SW480 (cell line): ENCODE measurements at places on chromosomes 11 and 22.

- no peak for DNase-seq
Measured at GRCh38 chr11:9004183-9004926, 554 bp upstream of the NRIP3 start.

DNA sequence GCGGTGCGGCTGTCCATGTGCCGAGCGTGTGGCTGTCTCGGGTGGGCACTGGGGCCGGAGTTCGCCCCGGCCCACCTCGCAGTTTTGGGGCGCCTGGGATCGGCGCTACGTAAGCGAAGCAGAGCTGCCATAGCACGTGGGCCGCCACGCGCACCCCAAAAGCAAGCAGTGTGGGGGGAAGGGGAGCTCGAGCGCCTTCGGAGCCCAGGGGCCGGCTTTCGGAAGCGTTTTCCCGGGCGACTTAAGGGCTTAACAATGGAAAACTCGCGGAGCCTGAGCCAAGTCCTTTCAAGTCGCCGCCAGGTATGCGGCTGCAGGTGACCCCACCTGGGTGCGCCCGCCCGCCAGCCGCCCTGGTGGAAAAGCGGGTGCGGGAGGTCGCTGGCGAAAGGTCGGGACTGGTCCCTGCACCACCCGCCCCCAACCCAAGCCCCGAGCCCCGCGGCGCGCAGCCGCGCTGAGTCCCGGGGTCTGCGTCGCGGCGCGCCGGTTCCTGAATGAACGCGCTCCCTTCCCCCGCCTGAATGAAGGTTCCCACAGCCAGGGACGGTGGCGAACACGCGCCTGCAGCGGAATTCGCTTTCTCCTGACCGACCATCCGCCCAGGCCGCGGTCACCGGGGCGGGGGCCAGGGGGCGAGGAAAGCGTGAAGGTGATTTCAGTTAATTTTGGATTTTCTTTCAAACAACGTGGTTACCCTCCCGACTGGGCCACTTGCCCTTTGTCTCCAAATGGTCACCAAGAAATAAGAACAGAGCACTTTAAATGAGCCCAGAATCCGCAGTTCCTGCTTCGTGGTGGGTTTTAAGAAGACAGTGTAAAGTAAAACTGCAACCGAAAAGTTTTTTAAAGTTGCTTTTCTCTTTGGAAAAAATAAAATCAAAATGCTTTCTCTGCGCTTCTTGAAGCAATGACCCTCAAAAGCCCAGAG lies 2.8 kb upstream of the CCND1 start:
- DNase-seq: peak; percentile 96

- DNase-seq: no peak
Measured at GRCh38 chr22:29081517-29082236, 8.8 kb downstream of the KREMEN1 start.

DNA sequence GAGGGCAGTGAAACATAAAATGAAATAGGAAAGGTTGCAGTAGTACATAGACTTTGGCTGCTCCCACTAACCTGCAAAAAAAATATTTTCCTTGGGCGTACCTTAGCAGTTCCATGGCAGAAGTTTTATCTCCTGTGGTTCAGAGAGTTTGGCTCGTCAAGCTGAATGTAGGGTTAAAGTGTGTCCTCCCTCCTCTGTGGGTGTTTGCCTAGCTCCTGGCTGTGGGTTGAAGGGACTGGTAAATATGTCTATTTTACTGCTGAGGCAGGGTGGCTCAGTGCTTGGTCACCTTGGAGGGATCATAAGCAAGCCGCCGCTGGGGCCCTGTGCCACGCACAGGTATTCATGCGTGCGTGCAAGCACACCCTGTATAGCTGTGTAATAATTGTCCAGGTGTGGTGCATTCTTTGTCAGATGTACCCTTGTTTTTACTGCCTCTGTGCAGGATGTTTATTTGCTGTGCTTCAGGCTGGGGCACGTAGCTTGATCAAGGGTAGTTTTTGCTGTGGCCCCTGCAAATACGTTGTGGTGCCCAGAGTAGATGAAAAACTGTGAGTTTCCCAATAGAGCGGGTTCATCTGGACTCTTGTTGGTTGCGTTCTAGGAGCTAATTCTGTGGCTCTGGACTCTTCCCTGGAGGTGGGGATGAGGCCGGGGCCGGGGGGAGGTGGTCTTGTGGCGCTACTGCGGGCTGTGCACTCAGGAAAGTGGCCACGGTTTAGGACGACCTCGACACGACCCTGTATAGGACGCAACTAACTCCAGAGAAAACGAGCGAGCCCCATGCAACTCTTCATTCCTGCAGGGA lies 732 bp upstream of the SORL1 start:
- peak; percentile 88 for DNase-seq

DNA sequence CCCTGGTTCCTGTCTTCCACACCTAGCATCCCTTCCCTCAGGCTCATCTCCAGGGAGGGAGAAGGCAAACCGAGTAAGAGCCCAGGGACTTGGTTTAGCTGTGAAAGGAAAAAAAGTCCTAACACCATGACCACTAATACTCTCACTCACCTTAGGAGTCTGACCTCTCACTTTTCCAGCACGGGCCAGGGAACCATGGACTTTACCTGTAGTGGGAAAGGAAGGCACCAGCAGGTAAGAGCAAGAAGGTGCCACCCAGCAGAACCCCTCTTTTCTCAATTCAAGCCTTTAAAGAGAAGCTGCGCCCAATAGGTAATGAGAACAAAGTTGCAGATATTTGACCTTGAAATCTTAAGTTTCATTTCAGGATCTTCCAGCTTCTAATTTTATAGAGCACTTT lies 1.1 kb downstream of the FAU start:
- DNase-seq: no peak

- DNase-seq: peak; percentile 65
Measured at GRCh38 chr22:30245985-30246813, at the start of gene LIF. Gene LIF, minus strand, starts transcription at chr22:30246759. Its CDS starts 64 bp downstream, at chr22:30246695.

DNA sequence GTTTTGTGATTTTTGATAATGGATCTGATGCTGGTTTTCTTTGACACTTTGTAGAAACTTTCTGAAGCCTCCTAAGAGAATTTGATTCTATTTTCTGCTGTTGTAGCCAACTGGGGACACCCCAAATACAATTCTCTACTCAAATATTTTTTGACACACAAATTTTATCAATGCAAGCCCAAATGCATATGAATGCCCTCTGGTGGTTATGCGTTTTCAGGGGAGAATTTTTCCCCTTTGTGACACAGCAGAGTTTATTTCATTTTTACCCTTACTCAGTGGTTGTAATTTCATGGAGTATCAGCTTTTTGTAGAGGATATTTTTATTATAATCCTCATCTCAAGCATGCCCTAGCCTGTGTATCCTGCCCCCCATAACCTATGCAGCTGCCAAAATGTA lies 44.7 kb upstream of the MTMR2 start:
- DNase-seq: no peak

DNA sequence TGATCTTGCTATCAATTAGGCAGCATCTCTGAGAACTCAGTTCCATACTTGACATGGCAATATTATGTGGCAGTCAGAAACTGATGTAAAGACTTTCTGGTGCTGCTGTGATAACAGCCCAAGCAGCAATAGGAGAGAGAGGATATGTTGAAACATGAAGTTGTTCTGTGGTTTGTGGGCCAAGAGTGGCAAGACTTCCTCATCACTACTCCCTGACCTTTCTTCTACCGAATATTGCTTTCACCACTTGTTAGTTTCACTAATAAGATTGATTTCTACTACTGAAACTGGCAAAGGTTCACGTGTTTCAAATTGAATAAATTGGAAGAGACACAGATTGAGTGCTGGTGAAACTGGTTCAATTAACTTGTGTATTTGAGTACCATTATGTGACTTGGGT lies 852.6 kb upstream of the RAG2 start:
- no peak for DNase-seq

DNA sequence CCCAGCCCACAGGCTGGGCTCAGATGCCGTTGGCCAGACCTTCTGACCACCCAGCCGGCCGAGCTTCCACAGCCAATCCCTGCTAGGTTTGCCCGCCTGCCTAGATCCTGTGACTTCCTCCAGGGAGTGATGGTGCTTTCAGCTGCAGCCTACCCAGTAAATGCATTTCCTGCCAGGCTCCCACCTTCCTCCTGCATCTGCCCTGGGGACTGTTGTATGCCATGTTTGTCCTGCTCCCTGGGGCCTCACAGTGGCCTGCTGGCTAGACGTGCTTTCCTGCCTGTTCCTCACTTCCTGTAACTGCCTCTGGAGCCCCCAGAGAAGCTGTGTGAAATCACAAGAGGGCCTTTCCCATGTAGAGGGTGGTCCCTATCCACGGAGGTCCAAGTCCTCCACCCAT lies 86.2 kb downstream of the GALNT18 start:
- DNase-seq: no peak

- DNase-seq: no peak
Measured at GRCh38 chr22:23227380-23227779, 47.1 kb downstream of the BCR start.

- DNase-seq: no peak
Measured at GRCh38 chr11:79449040-79449439, 8.2 kb upstream of the TENM4 start.

- no peak for DNase-seq
Measured at GRCh38 chr22:23073526-23074229, 3.4 kb downstream of the GNAZ start.

GRCh38 chr11:76670485-76671236 lies at the start of gene LRRC32:
Gene LRRC32, minus strand, starts transcription at chr11:76670747. Its CDS starts 4,793 bp downstream, at chr11:76665954.
- no peak for DNase-seq

DNA sequence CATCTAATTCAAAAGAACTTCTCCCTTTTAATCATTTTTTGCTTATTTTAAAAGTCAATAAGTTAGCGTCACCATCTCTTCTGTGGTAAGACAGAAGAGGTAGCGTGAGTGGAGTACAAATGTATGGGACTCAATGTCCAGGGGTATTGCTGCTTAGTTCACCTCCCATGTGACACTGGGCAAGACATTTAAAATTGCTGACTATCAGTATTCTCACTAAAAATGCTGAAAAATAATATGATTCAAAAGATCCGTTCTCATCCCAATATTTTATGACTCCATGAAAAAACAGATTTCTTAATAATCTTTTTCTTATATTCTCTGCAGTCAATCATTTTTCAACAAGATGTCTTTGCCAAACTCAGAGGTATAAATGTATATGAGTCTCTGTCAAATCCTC lies 68.1 kb upstream of the LRRC4C start:
- no peak for DNase-seq

DNA sequence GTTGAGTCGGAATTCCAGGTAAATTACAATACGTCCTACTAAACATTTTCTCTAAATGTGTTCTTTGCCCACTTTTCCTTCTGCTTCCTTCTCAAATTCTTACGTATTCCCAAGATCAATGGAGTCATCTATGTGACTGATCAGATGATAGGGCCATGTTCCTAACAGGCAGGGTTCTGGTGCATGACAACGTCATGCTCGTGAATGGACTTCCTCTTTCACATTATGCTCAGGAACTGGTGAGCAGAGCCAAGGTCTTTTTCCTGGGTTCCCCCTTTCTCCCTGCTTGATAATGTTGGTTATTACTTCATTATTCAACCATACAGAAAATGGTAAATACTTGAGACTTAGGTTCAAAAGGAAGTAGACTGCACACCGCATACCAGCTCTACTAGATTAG lies 789.4 kb downstream of the OPCML start:
- DNase-seq: no peak

- DNase-seq: no peak
Measured at GRCh38 chr11:10461276-10461790, 6.3 kb downstream of the AMPD3 start.

DNA sequence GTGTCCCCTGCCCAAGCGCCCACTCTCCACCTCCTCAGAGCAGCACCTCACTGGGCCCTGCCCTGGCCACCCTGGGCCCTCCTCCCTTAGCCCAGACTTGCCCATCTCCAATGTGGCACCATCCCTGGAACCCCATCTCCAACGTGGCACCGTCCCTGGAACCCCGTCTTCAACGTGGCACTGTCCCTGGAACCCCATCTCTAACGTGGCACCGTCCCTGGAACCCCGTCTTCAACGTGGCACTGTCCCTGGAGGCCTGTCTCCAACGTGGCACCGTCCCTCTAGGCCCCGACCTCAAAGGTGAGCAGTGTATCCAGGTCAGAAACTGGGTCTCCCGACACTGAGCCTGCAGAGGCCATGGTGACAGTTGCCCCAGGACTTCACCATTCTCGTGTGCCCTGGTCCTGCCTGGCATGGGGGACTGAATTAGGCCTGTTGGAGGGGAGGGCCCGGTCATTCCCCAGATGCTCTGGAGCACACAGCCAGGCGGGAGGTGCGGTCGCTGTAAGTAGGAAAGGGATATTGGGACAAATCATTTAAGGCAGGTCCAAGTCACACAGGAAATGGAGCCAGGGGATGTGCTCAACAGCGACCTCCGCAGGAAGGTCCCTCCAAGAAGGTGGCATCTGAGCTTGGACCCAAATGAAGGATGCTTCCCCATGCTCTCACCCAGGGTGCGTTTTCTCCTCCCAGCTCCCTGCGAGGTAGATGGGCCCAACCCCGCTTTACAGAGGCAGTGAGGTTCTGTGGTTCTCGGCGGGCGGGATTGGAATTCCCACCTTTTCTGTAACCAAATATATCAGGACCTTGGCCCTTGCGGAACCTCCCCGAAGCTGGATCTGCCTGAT lies 2.4 kb upstream of the CTSD start:
- DNase-seq: no peak

GRCh38 chr22:19103880-19104821 lies 18.1 kb downstream of the DGCR2 start:
- DNase-seq: no peak

GRCh38 chr22:36658900-36659299 lies 44.7 kb downstream of the CACNG2 start:
- DNase-seq: peak; percentile 6

DNA sequence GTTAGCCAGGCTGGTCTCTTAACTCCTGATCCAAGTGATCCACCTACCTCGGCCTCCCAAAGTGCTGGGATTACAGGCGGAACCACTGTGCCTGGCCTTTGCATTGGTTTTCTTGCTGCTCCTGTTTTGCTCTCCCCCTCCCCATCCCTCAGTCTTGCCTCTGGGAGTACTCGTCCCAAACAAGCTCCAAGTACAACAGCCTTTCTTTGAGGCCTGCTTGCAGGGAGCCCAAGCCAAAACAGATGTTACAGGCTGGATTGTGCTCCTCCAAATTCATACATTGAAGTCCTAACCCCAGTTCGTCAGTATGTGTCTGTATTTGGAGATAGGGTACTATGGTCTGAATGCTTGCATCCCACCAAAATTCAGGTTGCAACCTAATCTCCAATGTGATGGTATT lies 8.6 kb downstream of the IGLL1 start:
- no peak for DNase-seq

GRCh38 chr11:112355726-112356125 lies 95.1 kb upstream of the PLET1 start:
- DNase-seq: no peak

DNA sequence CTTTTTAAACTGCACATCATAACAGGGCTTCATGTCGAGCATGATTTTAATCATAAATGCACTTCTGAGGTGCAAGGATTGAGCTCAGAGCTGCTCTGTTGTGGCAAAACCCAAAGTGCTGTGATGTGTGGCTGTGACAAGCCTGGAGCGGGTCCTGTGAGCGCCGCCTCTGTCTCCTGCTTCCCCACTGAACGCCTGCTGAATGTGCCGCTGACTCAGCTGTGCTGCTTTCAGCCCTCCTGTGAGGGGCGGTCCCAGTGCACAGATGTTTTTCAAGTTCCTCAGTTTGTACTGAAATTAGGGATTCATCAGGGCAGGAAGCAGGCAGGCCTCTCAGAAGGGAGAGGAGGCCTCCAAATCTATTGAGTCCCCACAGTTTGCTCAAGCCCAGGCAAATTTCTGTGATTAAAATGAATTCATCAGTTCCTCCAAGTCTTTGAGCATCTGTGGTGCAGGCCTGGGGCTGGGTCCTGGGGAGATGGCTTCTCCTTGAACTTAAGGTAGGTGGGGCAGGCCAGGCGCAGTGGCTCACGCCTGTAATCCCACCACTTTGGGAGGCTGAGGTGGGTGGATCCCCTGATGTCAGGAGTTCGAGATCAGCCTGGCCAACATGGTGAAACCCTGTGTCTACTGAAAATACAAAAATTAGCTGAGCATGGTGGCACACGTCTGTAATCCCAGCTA lies 3.0 kb upstream of the GTSE1 start:
- DNase-seq: no peak

- no peak for DNase-seq
Measured at GRCh38 chr11:125931668-125932067, 14.2 kb upstream of the VSIG10L2 start.
